ENCODE measurements at places on chromosomes 7 and 10.

GRCh38 chr10:13048762-13049161 lies 47.2 kb upstream of the CCDC3 start:
- DNase-seq, result no peak

- no peak for DNase-seq
These were observed 1234.0 kb downstream of the SORCS3 start for GRCh38 chr10:105875050-105875449.

DNA sequence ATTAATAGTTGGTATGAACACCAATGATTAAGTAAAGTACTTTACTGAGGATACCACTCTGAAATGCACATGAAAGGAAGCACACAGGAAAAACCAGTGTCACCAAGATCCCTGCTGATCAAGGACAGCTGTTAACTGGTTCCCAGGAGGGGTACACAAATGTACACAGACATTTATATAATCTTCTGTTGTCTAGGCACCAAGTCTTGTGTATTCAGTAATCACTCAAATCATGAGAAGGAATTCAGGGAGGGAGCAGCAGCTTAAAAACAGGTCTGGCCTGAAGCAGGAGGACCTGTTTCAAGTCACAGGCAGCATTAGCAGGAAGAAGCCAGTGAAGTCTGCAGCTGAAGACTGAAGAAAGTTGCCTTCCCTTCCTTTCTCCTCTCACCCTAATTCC lies 18.7 kb downstream of the MPP7 start:
- DNase-seq, result no peak

- no peak for DNase-seq
These were observed 59.5 kb upstream of the PRKG1 start for GRCh38 chr10:51014680-51015389.

DNA sequence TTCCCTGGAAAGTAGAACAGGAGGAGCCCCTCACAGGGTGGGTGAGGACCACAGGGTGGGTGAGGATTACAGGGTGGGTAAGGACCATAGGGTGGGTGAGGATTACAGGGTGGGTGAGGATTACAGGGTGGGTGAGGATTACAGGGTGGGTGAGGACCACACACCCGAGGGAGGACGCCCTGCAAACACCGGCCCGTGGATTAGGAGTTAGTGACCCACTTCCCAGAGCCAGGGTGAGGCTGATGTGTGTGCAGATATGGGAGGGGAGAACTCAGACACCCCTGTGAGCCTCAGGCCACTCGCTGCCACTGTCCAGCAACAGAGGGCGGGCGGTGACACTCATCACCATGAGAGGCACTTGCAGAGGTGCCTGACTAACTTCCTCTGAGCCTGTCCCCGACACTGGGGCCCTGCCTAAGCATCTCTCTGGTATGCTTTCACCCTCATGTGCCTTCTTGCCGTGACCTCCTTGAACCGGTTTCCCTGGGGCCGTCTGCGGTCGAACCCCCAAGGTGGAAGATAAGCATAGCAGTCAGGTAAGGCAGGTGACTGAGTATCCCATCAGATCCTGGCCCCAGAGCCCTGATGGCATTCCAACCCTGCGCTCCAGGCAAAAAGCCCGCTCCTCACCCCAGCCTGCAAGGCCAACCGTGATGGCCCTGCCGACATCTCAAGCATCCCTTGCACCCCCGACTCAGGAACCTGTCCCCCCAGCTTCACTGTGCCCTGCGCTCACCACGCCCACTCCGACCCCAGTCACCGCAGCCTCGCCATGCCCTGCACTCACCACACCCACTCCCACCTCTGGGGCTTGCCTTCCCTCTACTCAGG lies 74.1 kb downstream of the FAM53B start:
- no peak for DNase-seq
